ENCODE measurements at places on chromosomes 11 and 22.

DNA sequence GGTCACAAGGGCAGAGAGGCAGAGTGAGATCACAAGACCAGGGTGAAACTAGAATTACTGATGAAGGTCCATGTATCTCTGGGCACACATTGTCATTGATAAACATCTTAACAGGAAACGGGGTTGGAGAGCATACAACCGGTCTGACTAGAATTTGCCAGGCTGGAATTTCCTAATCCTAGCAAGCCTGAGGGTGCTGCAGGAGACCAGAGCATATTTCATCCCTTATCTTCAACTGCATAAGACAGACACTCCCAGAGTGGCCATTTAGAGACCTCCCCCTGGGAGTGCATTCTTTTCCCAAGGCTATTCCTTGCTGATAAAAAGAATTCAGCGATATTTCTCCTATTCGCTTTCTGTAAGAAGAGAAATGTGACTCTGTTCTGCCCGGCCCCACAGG is 84.6 kb upstream of the IZUMO1R start:
- no peak for DNase-seq

GRCh38 chr11:87545858-87546257 is 508.1 kb downstream of the TMEM135 start:
- DNase-seq: no peak

DNA sequence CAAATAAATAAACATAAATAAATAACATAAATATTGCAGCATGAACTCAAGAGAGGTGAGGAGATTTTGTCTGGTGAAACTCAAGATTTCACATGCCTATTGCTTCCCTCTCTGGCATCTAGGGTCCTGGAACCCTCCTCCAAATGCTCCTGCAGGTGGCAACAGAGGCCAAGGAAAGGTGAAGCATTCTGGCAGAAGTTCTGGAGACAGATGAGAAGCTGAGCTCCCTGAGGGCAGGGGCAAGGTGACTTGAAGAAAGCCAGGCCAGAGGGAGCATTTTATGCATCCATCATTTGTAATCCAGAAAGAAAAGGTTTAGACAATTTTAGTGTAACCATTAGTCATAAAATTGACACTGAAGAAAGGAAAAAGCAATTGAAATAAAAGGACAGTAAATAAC is 64.9 kb downstream of the ENDOD1 start:
- DNase-seq: peak; percentile 64

- no peak for DNase-seq
Measured at GRCh38 chr22:44193535-44193891, 12.8 kb downstream of the PARVG start.

DNA sequence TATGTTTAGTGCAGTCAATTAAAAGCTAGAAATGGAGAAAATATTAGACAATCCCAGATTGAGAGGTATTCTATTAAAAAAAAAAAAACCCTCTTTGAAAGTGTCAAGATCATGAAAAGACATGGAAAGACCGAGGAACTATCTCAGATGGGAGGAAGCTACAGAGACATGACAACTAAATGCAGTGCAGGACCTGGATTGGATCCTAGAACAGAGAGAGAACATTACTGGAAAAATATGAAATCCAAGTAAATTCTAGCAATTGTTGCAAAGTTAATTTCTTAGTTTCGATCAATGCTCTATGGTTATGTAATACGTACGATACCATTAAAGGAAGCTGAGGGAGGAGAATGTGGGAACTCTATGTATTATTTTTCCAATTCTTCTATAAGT is 43.2 kb downstream of the SLC1A2 start:
- no peak for DNase-seq

DNA sequence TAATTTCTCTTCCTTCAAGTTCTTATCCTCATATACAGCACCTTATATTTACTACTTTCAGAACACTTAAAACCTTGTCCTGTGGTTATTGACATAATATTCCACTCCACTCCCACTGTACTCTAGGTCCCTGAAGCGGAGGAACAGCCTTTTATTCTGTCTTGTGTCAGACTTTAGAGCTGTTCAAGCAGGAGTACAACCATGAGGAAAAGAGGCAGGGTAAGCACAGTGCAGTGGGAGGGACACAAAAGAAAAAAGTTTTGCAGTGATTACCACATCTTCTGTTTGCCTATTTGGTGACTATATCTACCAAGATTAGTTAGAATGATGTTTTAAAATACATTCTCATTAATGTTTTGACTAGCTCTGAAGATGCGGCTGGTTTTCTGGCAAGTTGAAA is 122.0 kb upstream of the CEP126 start:
- DNase-seq: no peak

DNA sequence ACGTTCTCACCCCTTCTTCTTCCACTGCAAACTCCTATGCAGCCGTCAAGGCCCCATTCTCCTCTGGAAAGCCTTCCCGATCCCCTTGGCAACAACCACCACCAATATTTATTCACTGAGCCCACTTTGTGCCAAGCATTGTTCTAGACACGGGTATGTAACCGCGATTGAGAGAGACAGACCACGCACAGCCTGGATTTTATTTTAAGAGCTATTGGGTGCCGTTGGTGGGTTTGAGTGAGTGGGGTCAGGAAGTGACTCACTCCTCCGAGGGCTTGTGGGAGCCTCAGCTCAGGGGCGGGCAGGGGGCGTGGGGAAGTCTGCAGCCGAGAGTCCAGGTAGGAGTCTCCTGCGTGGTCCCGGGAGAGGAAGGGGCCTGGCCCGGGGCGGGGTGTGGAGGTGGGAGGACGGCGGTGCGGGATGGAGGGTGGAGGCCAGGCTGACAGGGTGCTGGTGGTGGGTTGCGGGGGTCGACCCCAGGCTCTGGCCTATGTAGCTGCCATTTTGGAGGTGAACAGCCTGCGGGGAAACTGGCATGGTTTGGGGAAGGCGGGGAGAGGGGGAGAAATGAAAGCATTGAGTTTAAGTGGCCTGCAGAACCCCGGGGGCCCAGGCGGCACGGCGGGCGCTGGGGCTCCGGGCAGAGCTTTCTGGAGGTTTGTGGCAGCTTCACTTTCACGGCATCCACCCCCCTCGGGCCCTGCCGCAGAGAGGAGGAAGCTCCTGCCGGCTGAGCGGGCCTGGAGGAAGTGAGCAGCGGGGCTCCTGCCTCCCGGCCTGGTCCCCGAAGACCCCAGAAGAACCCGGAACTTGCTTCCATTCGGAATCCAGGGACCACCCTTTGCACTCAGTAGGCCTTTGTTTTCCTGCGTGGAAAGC is 547 bp downstream of the PARVG start:
- no peak for DNase-seq

DNA sequence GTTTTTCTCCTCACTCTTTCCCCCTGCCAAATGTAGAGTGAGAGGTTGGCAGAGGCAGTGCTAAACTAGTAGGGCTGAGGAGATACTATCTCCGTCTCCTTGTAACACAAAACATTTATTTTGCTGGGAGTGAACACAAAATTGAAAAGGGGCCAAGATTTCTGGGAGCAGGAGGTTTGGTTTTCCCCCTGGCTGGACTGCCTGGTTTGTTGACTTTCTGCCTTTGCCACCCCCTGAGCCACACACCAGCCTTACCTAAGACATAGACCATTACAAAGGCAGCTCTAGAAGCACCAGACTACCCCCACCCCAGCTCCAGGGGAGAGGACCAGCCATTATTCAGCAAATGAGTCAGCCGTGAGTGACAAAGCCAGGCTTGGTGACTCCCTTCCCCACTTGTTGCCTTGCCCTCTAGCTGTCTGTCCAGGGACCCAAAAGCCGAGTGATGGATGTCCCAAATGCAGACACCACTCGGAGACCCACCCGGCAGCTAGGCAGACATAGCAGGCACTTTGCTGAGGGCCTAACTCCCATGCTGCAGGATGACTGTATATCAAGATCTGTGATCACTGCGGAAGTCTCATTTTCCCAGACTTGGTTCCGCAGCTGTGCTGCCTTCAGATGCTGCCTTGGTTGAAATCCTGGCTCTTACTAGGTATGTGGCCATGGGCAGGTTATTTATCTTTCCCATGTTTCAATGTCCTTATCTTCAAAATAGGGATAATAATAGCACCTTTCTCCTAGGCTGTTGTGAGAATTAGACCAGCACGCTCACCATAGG is 17.7 kb upstream of the CDON start:
- DNase-seq: no peak

GRCh38 chr22:49325531-49326395 is 501.9 kb downstream of the BRD1 start:
- DNase-seq: no peak

GRCh38 chr11:105100981-105101630 is 38.5 kb downstream of the CARD18 start:
- DNase-seq: no peak

GRCh38 chr22:31871480-31871879 is 72.9 kb upstream of the YWHAH start:
- DNase-seq: no peak

- DNase-seq: no peak
Measured at GRCh38 chr22:24486501-24486921, 8.6 kb upstream of the UPB1 start.

- no peak for DNase-seq
Measured at GRCh38 chr11:82270870-82271269, 462.8 kb downstream of the FAM181B start.

GRCh38 chr22:24977370-24978221 is 25.1 kb downstream of the KIAA1671 start:
- peak; percentile 66 for DNase-seq

GRCh38 chr11:78033040-78033439 is 10.0 kb upstream of the KCTD14 start:
- no peak for DNase-seq

DNA sequence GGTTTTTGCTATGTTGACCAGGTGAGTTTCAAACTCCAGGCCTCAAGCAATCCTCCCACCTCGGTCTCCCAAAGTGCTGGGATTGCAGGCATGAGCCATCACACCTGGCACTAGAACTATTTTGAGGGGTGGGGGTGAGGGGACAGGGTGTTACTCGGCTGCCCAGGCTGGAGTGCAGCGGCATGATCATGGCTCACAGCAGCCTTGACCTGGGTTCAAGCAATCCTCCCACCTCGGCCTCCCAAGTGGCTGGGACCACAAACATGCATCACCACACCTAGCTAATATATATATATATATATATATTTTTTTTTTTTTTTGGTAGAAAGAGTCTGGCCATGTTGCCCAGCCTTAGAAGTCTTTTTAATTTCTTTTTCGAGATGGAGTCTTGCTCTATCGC is 17.1 kb upstream of the IFITM3 start:
- no peak for DNase-seq

GRCh38 chr11:104968355-104968855 is at the start of gene CASP4:
TSS of gene CASP4 (minus strand) at chr11:104968574. CDS start at chr11:104968525, 49 bp downstream.
- peak; percentile 95 for DNase-seq

DNA sequence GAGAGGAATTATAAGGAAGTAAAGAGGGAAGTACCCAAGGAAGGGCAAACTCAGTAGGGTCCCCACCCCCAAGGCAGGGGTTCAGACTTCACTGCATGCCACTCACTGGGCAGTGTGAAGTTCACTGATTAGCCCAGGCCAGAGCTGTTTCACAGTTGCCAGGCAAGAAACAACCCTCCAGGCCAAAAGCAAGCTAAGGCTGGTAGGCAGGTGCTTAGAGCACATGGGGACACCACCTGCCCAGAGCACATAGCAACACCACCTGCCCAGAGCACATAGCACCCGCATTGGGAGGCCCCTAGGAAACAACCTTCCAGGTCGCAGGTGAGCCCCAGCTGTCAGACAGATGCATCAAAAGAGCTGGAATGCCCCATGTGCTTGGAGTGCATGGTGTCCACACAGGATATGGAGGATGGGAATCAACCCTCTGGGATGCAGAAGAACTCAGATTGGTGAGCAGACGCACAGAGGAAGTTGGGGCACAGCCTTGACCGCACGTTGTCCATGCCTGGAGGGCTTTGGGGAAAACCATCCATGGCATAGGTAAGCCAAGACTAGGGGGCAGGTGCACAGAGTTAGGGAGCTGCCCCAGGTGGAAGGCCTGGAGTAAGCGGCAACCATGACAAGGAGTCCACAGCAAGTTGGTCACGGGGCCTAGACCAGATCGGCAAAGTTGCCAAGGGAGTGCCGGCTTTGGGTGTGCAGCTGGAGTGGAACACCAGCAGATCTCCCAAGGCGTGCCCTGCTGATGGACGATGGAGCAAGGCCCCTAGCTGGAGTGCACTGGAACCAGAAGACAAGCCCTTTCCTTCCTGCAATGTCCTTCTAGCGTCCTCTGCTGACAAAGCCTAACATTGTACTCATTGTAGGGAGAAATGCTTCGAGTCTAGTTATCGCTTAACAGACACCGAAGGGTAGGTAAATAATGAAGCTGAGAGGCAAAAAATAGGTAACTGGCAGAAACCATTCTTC is 7.8 kb upstream of the TMEM216 start:
- peak; percentile 26 for DNase-seq

- DNase-seq: no peak
Measured at GRCh38 chr11:105429096-105429910, 180.6 kb upstream of the GRIA4 start.

DNA sequence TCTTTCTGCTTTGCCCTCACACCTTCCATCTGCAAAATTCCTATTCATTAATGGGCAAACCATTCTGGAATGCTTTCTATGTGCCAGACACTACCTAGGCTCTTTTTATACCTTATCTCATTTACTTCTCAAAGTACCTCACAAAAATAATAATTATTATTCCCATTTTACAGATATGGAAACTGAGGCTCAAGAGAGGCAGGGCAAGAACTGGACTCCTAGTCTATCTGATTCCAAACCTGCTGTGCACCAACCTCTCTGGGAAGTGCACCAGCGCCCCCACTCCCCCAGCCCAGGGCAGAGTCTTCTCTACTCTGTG is 826 bp upstream of the DGAT2 start:
- no peak for DNase-seq

DNA sequence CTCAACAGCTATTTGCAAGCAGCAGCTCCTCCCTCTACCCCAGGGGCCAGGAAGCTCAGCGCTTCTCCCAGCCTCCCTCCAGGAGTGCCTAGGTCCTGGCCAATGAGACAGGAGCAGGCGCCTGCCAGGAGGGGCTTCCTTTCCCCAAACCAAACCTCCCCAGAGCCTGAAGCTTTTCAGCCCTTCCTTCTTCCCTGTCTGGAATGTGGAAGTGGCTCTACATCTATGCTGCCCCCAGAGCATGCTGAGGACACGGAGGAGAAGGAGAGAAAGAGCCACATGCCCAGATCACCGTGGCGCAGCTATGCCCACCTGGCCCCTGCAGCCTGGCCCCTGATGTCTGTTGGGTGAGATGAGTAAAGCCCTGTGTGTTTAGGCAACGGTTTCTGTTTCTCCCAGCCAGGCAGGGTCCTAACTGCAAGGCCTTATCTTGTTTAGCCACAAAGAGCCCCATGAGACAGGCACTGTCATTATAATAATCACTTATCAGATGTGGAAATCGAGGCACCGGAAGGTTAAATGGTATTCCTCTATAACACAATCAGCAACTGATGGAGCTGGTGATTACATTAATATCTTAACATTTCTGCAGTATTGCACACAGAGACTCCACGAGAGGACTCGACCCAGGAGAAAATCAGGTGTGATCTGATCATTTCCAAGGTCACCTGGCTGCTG is 315.8 kb downstream of the CTTN start:
- no peak for DNase-seq

DNA sequence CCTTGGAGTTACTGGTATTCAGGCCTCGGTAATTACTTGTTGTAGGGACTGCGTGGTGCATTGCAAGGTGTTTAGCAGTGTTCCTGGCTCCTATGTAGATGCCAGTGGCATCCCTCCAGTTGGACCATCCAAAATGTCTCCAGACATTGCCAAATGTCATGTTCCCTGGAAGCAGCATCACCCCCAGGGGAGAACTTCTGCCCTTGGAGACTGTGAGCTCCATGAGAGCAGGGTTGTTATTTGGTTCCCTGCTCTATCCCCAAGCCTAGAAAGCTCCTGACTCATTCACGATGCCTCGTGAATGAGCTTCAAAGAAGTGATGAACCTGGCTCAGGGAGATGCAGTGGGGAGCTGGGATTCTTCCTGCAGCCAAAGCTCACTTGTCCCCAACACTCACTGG is 4.8 kb upstream of the CD248 start:
- no peak for DNase-seq

Data from small intestine (tissue), 16 donors.